ENCODE measurements at places on chromosomes 11 and 22.
A peak's percentile ranks its signal among the peaks of the same experiment; 100 is the strongest.

GRCh38 chr11:26943636-26944035, 50.3 kb upstream of the FIBIN start:
- no peak for DNase-seq

DNA sequence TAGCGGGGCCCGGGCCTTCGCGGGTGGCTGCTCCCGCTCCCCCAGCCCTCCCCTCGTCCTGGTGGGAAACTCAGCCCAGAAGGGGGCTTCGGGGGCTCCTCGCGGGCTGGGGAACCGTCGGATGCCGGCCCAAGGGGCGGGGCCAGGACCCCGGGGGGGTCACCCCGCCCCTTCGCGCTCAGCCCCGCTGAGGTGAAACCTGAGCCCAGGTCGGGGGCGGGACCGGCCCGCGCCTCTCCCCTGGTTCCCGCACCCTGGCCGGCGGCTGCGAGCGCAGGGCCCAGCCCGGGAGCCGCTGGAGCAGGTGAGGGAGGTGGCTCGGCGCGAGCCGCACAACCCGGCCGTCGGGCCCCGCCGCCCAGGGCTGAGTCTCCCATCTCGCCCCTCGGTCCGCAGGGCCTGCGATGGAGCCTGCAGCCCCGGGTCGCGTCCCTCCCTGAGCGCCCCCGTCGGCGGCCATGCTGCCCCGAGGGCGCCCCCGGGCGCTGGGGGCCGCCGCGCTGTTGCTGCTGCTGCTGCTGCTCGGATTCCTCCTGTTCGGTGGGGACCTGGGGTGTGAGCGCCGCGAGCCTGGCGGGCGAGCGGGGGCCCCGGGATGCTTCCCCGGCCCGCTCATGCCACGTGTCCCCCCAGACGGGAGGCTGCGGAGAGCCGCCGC, at the start of gene LARGE2:
LARGE2 (plus strand) TSS at position 232 of the 658 bp plus-strand sequence; CDS start at position 459, 227 bp downstream.
- peak; percentile 39 for DNase-seq

DNA sequence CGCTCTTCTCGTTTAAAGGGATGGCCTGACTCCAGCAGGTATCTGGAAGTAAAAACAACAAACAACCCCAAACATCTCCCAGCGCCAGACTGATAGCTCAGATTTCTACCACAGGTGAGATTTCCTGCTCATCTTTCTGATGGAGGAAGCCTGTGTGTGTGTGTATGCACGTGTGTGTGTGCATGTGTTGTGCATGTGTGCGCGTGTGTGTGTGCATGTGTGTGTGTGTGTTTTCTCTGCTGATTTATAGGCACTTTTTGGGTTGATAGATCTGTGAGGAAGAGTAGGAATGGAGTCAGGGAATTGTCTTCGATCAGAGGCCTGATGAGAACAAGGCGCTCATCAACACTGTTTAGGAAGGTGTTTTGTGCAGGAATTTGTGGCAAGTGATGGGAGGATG, 103.0 kb downstream of the PKNOX2 start:
- DNase-seq: no peak

DNA sequence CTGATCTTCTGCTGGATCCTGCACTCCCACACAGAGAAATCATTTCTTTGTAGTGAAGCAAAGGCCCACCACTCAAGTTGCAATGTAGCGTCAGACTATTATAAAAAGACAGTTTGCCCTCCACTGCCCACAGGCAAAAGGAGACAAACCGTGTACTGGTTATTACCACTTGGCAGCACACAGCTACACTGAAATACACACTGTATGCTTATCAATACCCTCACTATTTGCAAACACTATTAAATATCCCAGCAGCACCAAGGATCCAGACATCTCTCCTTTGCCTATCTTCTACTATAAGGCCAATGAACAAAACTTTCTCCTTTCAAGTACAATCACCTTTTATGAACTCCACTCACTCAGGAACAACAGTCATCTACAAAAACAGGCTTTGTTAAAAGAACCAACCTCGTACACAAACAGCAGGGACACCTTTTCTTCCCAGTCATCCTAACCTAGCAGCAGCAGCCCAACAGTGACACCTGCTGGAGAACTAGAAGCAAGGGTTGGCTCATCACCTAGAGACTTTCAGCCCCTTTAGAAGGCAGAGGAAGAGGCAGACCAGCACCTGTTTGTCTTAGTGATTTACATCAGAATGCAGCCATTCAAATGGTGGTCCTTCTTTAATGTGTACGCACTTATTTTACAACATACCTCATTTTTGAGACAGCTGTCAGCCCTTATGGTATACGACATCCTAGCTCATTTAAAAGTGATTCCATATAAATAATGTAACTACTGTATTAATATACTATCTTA, 56.1 kb downstream of the AMBRA1 start:
- DNase-seq: peak; percentile 40

DNA sequence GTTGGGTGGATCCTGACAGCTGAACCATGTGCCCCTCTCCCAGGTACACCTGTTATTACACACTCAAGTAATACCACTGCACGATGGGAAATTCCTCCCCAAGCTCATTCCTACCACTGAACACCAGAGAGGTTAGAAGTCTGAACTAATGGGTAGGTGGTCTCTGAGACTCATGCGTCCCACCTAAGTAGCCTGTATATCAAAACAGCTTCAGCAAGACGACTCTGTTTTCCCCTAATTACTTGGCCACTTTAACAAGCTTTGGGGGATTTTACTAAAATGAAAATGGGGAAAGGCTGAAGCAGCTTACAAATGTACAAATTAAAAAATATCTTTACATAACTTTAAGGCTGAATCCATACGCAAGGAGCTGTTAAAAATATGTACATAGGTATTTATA, 29.4 kb downstream of the LGR4 start:
- no peak for DNase-seq

GRCh38 chr11:35304386-35304775, 115.0 kb downstream of the SLC1A2 start:
- no peak for DNase-seq

- DNase-seq: no peak
These were observed 863 bp upstream of the TPBGL start for GRCh38 chr11:75239531-75240290.

- no peak for DNase-seq
These were observed 24.1 kb upstream of the CCDC89 start for GRCh38 chr11:85709941-85710702.

GRCh38 chr11:44258190-44258489, 51.8 kb downstream of the ALX4 start:
- no peak for DNase-seq

DNA sequence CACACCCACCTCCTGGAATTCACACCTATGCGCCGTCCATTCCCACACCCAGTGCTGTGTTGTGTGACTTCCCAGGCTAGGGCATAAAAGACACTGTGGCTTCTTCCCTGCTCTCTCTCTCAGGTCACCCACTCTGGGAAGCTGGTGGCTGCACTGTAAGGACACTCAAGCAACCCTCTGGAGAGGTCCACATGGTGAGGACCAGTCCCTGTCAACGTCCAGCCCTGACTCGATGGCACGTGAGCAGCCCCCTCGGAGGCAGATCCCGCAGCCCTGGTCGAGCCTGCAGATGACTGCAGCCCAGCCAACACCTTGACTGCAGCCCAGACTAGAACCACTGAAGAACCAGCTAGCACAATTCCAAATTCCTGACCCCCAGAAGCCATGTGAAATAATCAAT, 16.2 kb downstream of the CBX7 start:
- DNase-seq: no peak

DNA sequence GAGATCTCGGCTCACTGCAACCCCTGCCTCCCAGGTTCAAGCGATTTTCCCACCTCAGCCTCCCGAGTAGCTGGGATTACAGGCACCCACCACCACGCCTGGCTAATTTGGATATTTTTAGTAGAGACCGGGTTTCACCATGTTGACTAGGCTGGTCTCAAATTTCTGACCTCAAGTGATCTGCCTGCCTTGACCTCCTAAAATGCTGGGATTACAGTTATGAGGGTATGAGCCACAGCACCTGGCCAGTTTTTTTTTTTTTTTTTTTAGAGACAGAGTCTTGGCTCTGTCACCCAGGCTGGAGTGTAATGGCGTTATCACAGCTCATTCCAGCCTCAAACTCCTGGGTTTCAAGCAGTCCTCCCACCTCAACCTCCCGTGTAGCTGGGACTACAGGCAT, 54.9 kb upstream of the PRR5 start:
- DNase-seq: no peak

- no peak for DNase-seq
These were observed 13.2 kb downstream of the ZNRF3 start for GRCh38 chr22:28896611-28897010.

DNA sequence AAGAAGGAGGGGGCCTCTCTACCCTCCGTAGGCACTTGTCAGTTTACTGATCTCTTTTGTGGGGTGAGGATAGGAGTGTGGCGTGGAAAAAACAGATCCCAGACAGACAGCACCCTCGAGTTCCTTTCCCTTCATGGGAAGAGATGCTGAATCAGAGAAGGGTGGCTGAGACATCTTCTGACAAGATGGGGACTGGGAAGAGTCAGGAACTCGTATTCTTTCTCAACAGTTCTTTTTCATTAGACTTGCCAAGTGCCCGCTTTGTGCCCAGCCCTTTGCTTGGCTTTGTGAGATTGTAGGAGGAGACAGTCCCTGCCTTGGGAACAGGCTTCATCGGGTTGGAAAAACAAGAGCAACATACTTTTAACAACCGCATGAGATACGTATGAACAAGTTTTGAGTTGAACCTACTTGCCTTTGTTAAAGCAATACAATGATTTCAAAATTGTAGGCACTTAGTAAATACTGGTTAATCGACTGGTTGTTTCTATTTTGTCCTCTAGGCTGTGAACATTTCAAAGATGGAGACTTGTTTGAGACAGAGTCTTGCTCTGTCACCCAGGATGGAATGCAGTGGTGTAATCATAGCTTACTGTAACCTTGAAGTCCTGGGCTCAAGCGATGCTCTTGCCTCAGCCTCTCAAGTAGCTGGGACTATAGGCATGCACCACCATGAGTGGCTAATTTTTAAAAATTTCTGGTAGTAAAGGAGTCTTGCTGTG, 1.1 kb downstream of the RRM1 start:
- DNase-seq: no peak
